NCI-H446 (cell line): ENCODE measurements at places on chromosomes 2 and 18.

DNA sequence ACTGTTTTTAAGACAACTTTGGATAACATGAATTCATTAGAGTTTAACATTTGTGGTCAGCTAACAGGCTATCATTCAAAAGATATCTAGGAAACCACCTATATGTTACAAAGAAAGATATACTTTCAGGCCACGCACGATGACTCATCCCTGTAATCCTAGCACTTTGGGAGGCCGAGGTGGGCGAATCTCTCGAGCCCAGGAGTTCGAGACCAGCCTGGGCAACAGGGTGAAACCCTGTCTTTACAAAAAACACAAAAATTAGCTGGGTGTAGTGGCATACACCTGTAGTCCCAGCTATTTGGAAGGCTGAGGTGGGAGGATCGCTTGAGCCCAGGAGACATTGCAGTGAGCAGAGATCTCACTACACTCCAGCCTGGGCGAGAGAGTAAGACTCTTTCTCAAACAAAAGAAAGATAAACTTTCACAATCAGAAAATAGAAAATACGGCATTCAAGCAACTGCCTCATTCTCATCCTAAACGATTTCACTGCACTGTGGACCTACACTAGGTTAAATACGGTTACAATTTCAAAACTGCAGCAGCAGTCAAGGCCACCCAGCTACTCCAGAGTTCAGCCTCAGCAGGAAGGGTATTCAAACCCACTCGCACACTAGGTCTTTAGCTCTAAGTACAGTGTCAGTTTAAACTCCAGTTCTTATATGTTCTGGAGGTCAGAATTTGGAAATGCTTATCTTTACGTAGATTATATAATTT lies 250.0 kb upstream of the SLC39A10 start:
- no peak for DNase-seq

GRCh38 chr2:72916743-72917137 lies 579 bp upstream of the EMX1 start:
- DNase-seq = no peak

DNA sequence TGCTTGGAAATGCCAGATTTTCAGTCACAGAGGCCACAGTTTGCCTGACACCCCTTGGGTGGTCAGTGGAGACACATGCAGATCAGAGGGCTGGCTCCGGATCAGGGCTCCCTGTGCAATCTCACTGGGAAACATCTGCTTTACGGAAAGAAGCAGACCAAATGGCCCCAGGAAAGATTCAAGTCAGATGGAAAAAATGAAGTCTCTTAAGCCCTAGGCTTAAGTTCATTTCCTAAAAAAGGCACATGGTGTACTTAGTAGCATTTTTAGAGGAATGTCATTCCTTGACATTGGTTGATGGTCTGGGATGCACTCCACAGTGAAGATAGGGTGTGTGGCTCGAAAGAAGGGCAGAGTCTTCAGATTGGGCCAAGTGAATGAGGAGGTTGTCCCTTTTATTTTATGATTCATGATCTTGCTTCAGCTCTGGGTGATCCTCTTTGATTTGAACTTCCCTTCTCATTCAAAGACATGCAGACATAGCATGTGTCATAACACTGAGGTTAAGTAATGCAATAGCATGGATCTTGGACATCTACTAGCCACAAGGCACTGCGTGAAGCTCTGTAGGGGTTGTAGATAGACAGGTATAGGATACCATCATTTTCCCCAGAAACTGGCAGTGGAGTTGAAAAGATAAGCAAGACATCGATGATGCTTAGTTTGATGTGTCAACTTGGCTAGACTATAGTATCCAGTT lies 56.5 kb downstream of the KCNE4 start:
- DNase-seq = no peak

- no peak for DNase-seq
Measured at GRCh38 chr2:27308359-27308881, at the start of gene UCN. Gene UCN, minus strand, starts transcription at chr2:27308445. Its CDS starts 550 bp downstream, at chr2:27307895.

DNA sequence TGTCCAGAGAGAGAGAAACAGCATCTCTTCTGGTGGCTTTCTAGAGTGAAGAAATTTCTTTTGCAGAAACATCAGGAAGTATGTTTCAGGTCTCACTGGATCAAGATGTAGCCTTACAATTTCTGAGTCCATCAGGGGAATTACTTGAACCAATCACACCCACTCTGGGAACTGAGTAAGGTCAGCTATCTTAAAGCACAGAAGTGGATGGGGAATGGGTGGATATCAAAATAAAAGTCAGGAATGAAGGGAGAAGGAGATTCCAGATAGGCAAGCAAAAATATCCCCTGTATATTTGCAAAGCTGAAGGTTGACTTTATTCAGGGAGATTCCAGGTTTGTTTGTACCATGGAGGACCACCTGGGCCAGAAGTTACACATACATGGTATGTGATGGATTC lies 188.0 kb downstream of the CYRIA start:
- DNase-seq = no peak
